ENCODE measurements at places on chromosomes 3 and 15.

DNA sequence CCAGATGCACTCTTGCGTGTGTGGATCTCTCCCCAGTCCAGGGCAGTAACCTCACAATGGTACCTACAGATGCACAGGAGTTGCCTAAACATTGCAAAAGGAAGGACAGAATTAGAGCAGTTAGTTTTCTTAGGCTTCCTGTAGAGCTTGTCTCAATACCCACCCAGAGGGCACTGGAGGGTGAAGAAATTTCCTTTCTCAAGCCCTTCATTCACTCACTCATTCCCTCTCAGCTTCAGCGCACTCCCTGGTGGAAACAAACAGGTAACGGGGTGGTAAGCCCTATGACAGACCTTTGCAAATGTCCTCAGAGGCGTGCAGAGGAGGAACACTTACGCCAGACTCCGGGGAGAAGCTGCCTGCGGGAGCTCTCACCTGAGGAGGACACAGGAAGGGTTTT is 267.4 kb upstream of the HES1 start:
- DNase-seq = no peak

DNA sequence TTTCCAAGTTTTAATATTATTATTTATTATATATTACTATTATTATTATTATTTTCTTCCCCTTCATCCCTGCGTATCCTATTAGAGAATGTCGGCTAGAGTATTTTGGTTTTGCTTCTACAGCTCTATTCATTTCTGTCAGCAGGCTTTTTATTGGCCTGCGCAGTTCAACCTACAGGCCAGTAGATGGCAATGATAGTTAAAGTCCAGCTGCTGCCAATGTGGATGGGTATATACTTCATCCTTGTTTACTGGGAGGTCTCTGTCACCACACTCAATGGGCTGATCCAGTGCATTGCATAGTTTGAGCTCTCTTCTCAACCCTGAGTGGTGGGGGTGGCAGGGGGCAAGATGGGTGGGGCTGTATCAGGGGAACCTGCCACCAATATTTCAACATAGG is 799.8 kb downstream of the NSUN3 start:
- no peak for DNase-seq

GRCh38 chr3:142609136-142609535 is 12.9 kb downstream of the PLS1 start:
- DNase-seq = no peak

GRCh38 chr3:156770699-156771414 is 55.3 kb upstream of the LEKR1 start:
- no peak for DNase-seq

DNA sequence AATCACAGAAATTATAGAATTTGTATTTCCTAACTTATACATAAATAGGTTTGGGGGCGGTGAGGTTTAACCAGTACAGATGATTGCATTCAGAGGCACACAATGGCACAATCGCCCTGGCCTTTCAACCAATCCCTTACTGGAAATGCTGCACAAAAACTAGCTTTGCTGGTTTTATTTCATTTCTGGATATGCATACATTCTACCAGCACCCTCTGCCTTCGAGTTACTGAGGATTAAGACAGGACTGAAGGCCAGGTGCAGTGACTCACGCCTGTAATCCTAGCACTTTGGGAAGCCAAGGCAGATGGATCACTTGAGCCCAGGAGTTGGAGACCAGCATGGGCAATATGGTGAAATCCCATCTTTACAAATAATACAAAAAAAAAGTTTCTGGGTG is 336.1 kb downstream of the ARRDC4 start:
- DNase-seq = no peak

GRCh38 chr3:132622148-132622547 is 25.1 kb downstream of the ACKR4 start:
- no peak for DNase-seq

GRCh38 chr15:90619468-90619867 is 89.7 kb downstream of the CRTC3 start:
- DNase-seq = no peak

- peak; percentile 54 for DNase-seq
Measured at GRCh38 chr3:45664578-45664977, 24.6 kb upstream of the SACM1L start.
